Memory B cell (primary cell): ENCODE measurements at places on chromosomes 12 and 14.

DNA sequence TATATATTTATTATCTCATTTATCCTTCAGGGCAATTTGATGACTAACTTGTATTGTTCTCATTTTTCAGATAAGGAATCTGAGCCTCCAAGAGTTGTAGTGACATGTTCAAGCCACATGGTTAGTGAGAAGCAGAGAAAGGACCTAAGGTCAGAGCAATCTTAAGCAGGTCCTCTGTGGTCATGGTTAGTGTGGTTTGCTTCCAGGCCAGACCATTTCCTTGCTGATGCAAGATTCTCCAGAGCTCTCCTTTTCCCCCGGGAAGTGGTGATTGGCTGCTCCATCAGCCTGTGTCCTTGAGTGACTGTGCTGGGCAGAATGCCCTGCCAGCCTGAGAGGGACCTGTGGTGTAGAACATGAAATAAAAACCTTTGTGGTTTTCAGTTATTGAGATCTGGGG is 141.3 kb downstream of the KTN1 start:
- H3K4me1 ChIP-seq: peaks cover 2% of the 10 kb centered on the region
- H3K36me3 ChIP-seq: no peaks in the 10 kb centered on the region
- H3K27ac ChIP-seq: no peak overlapping the region
- DNase-seq: no peak

- no peak overlapping the region for H3K4me3 ChIP-seq
- no peaks in the 10 kb centered on the region for H3K36me3 ChIP-seq
- DNase-seq: no peak
- no peaks in the 10 kb centered on the region for H3K4me1 ChIP-seq
- H3K27ac ChIP-seq: no peak overlapping the region
These were observed 1482.7 kb downstream of the AACS start for GRCh38 chr12:126547905-126548304.

DNA sequence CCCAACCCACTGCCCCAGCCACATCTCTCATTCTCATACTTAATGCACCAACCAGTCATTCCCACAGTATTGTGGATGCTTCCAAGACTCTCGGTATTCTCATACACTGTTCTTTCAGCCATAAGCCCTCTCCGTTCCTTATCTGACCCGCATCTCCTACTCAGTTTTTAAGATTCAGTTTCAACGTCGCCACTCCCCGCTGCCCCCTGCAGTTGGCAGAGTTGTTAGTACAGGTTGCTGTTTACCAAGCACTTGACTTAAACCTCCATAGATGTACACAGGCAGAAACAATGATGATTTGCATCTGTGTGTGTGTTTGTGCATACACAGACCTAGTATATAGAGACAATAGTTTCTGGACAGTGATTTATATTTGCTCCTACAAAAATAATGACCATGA is 40.2 kb downstream of the PAH start:
- no peak overlapping the region for H3K27ac ChIP-seq
- H3K27me3 ChIP-seq: peaks cover 14% of the 10 kb centered on the region
- H3K36me3 ChIP-seq: no peaks in the 10 kb centered on the region

GRCh38 chr12:131980263-131980662 is 30.5 kb downstream of the EP400 start:
- H3K36me3 ChIP-seq: peaks cover 26% of the 10 kb centered on the region
- H3K4me3 ChIP-seq: no peak overlapping the region
- H3K27me3 ChIP-seq: no peaks in the 10 kb centered on the region
- DNase-seq: no peak
- no peak overlapping the region for H3K27ac ChIP-seq

DNA sequence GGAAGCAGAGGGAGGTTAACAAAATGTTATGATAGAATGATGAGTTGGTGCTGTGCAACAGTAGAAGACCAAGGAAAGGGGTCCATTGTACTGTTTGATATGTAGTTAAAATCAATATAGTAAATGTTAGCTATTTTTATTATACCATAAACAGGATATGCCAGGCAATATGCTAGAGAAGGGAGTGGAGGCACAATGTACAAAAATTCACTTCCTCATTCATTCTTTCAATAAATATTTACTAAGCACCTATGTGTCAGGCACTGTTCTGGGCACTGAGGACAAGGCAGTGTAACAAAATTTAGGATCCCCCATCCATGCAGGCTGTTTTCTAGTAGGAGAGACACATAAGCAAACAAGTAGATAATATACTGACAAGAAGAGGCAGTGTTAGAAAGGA is 25.0 kb downstream of the FGD6 start:
- no peak overlapping the region for H3K4me3 ChIP-seq
- no peak for DNase-seq
- peaks cover 3% of the 10 kb centered on the region for H3K27me3 ChIP-seq
- peaks cover 2% of the 10 kb centered on the region for H3K4me1 ChIP-seq
- peaks cover 3% of the 10 kb centered on the region for H3K36me3 ChIP-seq

DNA sequence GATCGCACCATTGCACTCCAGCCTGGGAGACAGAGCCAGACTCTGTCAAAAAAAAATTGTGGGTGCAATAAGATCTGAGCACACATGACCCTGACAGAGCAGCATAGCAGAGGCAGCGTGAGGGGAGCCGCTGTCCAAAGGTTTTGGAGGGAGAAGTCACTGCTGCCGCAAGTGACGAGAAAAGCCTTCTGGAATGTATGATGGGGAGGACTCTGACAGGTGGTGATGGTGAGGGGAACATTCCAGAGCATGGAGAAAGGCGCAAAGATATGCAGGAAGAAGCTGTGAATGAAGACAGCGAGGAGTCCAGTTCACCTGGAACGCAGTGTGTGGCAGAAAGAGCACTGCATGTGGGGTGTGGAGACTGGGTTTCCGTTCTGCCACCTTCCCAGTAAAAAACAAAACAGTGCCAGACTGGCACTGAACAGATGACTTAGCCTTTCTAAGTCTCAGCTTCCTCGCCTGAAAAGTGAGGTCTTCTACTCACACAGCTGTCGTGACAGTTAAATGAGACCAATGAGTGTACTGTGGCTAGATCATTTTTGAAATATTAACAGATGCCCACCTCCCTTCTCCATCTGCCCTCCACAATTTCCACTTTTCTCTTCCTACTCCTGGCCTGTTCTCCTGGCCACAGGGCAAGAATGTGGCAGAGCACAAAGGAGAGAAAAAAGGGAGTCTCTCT is 53.4 kb upstream of the PTHLH start:
- DNase-seq: no peak
- no peaks in the 10 kb centered on the region for H3K36me3 ChIP-seq
- H3K27me3 ChIP-seq: peaks cover 3% of the 10 kb centered on the region
- no peaks in the 10 kb centered on the region for H3K4me1 ChIP-seq
- no peak overlapping the region for H3K27ac ChIP-seq
- H3K4me3 ChIP-seq: no peak overlapping the region

DNA sequence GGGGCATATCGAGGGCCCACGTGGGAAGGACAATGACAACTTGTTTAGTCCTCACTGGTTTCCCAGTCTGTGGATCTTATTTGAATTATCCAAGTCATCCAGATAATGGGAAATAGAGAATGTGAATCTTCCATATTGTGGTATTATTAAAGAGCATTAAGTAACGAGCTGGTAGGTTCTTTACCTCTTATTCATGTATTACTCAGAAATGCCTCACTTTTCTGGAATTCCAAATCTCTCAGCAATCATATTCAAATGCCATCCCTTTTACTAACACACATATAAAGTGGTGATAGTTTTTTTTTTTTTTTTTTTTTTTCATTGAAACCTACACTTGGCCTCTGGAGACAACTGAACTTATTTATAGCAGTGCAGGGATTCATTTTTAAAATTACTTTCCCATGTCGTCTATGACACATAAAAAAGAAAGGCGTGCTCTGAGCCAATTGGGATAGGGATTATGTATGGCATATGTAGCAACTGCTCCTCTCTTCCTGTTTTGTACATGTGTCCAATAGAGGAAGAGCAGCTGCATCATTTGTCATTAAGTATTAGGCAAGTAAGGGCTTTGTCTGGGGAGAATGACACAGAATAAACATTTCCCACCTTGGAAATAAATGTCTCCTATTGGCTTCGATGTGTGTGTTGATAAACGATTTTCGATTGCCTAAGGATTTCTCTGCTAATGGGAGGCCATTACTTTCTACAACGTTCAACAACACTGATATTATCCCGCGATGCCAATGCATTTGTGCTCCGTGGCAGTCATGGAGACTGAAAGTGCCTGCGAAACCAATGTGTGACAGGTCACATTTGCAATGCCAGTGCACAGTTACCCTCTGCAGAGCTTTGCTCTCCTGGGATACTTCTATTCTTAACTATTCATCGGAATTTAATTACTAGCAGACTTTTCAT is 78.6 kb upstream of the IFNG-AS1 start:
- peaks cover 3% of the 10 kb centered on the region for H3K36me3 ChIP-seq
- no peak for DNase-seq
- H3K4me1 ChIP-seq: no peaks in the 10 kb centered on the region

- DNase-seq: no peak
- peaks cover 14% of the 10 kb centered on the region for H3K4me1 ChIP-seq
- no peaks in the 10 kb centered on the region for H3K27me3 ChIP-seq
- peaks cover 25% of the 10 kb centered on the region for H3K36me3 ChIP-seq
- H3K4me3 ChIP-seq: no peak overlapping the region
- H3K27ac ChIP-seq: peak overlapping the region; percentile 35
These were observed 18.2 kb downstream of the CIPC start for GRCh38 chr14:77116172-77116817.

GRCh38 chr14:51041108-51041531 is 53.8 kb downstream of the TRIM9 start:
- no peaks in the 10 kb centered on the region for H3K36me3 ChIP-seq
- no peak overlapping the region for H3K27ac ChIP-seq
- no peak overlapping the region for H3K4me3 ChIP-seq
- peaks cover 5% of the 10 kb centered on the region for H3K4me1 ChIP-seq

DNA sequence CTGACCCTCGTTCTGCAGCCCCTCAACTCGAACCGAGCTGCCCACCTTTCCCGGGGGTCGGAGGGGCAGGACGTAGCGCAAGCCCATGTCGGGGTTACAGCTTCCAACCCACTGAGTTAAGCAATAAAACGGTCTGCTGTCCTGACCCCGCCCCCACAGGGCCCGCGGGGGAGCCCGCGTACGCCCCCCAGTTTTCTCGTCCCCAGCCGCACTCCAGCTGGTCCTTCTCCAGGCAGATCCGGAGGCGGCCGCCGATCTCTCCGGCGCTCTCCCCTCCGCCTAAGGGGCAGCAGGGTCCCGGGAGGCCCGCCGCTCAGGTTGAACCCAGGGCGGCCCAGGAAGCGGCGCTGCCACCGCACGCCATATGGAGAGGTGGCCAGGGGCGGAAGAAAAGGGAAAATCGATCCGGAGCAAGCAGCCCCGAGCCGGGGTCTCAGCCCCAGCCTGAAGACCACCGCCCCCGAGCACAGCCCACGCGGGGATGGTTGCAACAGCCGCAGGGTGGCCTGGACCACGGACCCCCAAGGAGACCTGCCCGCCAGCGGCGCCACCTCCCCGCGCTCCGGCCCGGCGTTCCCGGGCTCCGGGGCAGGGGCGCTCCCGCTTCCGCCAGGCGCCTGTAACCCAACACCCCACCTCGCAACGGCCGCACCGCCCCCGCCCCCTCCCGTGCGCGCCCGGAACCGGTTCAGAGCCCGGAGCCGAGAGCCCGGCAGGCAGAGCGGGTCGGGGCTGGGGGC is 760 bp downstream of the ACTN1 start:
- H3K27ac ChIP-seq: no peak overlapping the region
- peak; percentile 9 for DNase-seq
- peaks cover 25% of the 10 kb centered on the region for H3K27me3 ChIP-seq
- peaks cover 3% of the 10 kb centered on the region for H3K4me1 ChIP-seq
- peak overlapping the region; percentile 58 for H3K4me3 ChIP-seq

DNA sequence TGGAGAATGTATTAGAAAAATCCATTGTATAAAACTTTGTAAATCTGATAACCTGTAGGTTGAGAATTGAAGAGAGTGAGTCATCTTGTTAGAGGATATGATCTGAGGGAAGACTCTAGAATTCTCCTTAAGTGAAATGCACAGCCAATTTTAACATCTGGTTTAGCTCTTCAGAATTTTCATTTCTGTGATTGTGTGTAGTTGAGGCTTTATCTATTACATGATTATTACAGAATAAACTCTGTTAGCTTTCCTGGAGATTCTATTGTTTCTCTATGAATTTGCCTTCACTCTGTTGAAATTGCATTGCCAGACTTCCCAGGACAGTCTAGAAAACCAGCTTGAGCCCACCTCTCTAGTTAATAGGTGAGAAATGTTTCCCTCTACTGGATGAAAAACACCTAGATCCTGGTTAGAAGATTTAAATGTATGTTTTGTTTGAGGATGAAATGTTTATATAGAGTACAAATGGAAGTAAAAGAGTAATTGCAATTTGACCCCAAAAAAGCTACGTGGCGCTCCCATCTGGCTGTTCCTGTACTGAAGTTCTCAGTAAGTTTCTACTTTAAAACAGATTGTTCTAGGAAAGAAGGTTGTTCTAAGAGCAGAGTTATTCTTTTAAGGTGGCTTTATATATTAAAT is 2.9 kb downstream of the NUDT4 start:
- peak overlapping the region; percentile 98 for H3K27ac ChIP-seq
- no peak for DNase-seq
- H3K4me1 ChIP-seq: peaks cover 33% of the 10 kb centered on the region
- no peaks in the 10 kb centered on the region for H3K27me3 ChIP-seq

GRCh38 chr14:98348505-98348904 is 923.5 kb downstream of the BCL11B start:
- no peak overlapping the region for H3K27ac ChIP-seq
- H3K4me3 ChIP-seq: no peak overlapping the region
- no peaks in the 10 kb centered on the region for H3K4me1 ChIP-seq
- H3K27me3 ChIP-seq: no peaks in the 10 kb centered on the region
- no peaks in the 10 kb centered on the region for H3K36me3 ChIP-seq

- DNase-seq: no peak
- H3K27me3 ChIP-seq: peaks cover 7% of the 10 kb centered on the region
- H3K36me3 ChIP-seq: no peaks in the 10 kb centered on the region
- H3K4me3 ChIP-seq: no peak overlapping the region
These were observed 83.5 kb downstream of the PTPRR start for GRCh38 chr12:70837026-70837425.

DNA sequence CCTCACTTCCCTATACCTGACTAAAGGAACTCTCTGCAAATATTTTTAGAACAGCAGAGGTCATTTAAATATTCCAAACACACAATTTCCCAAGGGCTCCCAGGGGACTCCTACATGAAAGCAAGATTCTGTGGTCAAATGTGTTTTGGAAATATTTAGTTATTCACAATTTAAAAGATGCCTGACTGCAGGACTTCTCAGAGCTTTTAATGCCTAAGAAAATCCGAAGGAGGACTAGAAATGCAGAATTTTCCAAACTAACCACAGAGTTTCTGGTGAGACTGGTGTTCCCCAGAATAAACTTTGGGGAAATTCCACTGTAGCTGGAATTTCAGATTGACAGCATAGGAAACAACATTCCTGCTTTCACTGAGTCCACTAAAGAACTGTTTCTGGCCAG is 84.8 kb upstream of the MAP1LC3B2 start:
- H3K4me1 ChIP-seq: peaks cover 5% of the 10 kb centered on the region
- H3K27me3 ChIP-seq: no peaks in the 10 kb centered on the region
- H3K4me3 ChIP-seq: no peak overlapping the region

GRCh38 chr14:61480704-61481285 is 159.4 kb downstream of the PRKCH start:
- peak overlapping the region; percentile 45 for H3K27ac ChIP-seq
- no peaks in the 10 kb centered on the region for H3K27me3 ChIP-seq
- DNase-seq: no peak
- no peaks in the 10 kb centered on the region for H3K36me3 ChIP-seq
